Myometrial cell (primary cell): ENCODE measurements at places on chromosomes 3 and 15. TPM values are rescaled to one million over a fixed set of nuclear protein-coding genes. Genes with fewer than 3 reads are reported as not detected.

Gene OR5K2
- not detected in 2 replicates for total RNA-seq

Gene HRG
- total RNA-seq, result not detected in 2 replicates

Gene CEP152
- 1.7 and 5.0 TPM in 2 replicates for total RNA-seq

Gene LRRC34
- total RNA-seq, result 5.3 and 9.5 TPM in 2 replicates

Gene ZKSCAN7
- total RNA-seq, result 4.9 and 5.7 TPM in 2 replicates

Gene ARNT2
- 6.2 and 9.5 TPM in 2 replicates for total RNA-seq

Gene GNAT1
- total RNA-seq, result not detected in 2 replicates

Gene NOX5
- 0.29 and 0.71 TPM in 2 replicates for total RNA-seq

Gene PIGZ
- total RNA-seq, result 1.7 and 2.1 TPM in 2 replicates

Gene ARGFX
- total RNA-seq, result not detected in 2 replicates

Gene ACKR4
- total RNA-seq, result 0.35 and 0.58 TPM in 2 replicates

Gene CERS3
- not detected in 2 replicates for total RNA-seq

Gene HIGD2B
- not detected in 2 replicates for total RNA-seq

Gene CA12
- 39.9 and 45.0 TPM in 2 replicates for total RNA-seq

Gene MESP2
- under 0.01 and 2.8 TPM in 2 replicates for total RNA-seq

Gene GPR149
- total RNA-seq, result not detected in 2 replicates

Gene GOLGA6L1
- not detected in 2 replicates for total RNA-seq

Gene CHL1
- total RNA-seq, result not detected in 2 replicates

Gene PLA2G4B
- total RNA-seq, result 0.29 and 1.4 TPM in 2 replicates

Gene IL16
- total RNA-seq, result under 0.01 and 0.18 TPM in 2 replicates

Gene SH2D7
- total RNA-seq, result not detected in 2 replicates

Gene TM4SF18
- not detected in 2 replicates for total RNA-seq

Gene FAM81A
- 0.29 and 1.2 TPM in 2 replicates for total RNA-seq

Gene OCA2
- total RNA-seq, result not detected in 2 replicates

Gene SECISBP2L
- 13.3 and 17.7 TPM in 2 replicates for total RNA-seq

Gene APBA2
- total RNA-seq, result 4.8 and 7.2 TPM in 2 replicates

Gene CD96
- total RNA-seq, result not detected in 2 replicates

Gene MB21D2
- 14.2 and 16.1 TPM in 2 replicates for total RNA-seq

Gene SEMA3F
- total RNA-seq, result 5.2 and 7.8 TPM in 2 replicates

Gene MUC20
- 1.7 TPM in 1 of 2 replicates, not detected in the other for total RNA-seq

Gene GABRR3
- not detected in 2 replicates for total RNA-seq

Gene STXBP5L
- total RNA-seq, result not detected in 2 replicates

Gene CHRNB4
- total RNA-seq, result not detected in 2 replicates

Gene TRIM42
- total RNA-seq, result not detected in 2 replicates

Gene SLC2A2
- total RNA-seq, result not detected in 2 replicates

Gene MAPKBP1
- total RNA-seq, result 9.7 and 10.1 TPM in 2 replicates

Gene AP4E1
- total RNA-seq, result 5.8 and 8.7 TPM in 2 replicates

Gene OIP5
- total RNA-seq, result 15.2 and 23.1 TPM in 2 replicates

Gene GP5
- total RNA-seq, result under 0.01 TPM in 2 replicates

Gene AP3S2
- 45.6 and 48.0 TPM in 2 replicates for total RNA-seq

Gene FGD5
- not detected in 2 replicates for total RNA-seq

Gene GOLGA6L9
- total RNA-seq, result under 0.01 and 1.6 TPM in 2 replicates
